ENCODE measurements at places on chromosomes 5 and 9. TPM values are rescaled to one million over a fixed set of nuclear protein-coding genes. Genes with fewer than 3 reads are reported as not detected.

DNA sequence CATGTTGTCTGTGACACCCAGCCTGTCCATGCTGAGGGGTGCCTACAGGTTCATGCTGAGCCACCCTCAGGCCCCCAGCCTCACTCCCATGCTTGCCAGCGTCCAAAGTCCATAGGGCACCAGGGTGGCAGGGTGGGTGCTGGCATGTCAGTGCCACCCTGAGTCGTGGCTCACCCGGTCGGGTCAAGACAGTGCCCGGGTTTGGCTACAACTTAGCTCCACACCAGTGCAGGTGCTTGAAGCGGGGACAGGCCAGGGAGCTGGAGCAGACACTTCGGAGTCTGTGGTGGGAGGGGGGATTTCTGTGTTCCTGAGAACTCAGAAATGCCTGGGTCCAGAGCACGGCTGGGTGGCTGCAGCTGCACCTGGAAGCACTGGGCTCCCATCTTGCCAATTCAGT lies 579.2 kb upstream of the FAM174A start:
- no peak for DNase-seq

DNA sequence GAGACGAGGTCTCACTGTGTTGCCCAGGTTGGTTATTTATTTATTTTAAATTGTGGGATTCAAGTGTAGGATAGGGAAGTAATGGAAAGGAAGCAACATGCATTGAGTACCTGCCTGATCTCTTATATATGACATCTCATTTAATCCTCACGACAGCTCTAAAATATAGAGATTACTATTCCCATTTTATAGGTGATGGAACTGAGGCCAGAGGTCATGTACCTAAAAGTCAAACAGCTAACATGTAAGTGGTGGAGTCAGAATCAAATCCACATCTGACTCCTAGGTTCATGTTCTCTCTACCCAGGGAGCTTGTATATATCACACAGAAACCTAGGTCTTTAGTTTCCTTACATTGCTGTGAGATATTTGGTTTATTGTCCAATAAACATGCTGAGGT lies 26.1 kb upstream of the MATR3 start:
- DNase-seq, result no peak

- DNase-seq, result no peak
These were observed 85.9 kb downstream of the GOLPH3 start for GRCh38 chr5:32088214-32088613.

DNA sequence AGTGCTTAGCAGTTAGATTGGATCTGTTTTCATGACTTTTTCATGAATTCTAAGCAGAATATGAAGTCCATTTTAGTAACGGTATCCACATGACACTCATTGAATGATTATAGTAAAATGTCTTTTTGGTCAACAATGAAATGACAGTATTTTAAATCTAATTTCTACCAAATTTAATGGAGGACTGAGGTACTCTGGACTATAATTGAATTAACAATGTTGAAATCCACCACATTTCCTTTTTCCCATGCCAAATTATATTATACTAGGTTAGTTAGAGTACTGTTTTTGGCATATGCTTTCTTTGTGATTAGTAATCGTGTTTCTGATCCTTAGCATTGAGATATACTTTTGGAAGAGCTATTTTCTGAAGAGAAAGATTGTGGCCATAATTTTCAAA lies 40.6 kb downstream of the CDC42SE2 start:
- DNase-seq, result no peak

- DNase-seq, result no peak
These were observed 11.4 kb downstream of the VCAN start for GRCh38 chr5:83482961-83483360.

GRCh38 chr5:130520211-130520610 lies 615.9 kb downstream of the CHSY3 start:
- DNase-seq, result no peak

DNA sequence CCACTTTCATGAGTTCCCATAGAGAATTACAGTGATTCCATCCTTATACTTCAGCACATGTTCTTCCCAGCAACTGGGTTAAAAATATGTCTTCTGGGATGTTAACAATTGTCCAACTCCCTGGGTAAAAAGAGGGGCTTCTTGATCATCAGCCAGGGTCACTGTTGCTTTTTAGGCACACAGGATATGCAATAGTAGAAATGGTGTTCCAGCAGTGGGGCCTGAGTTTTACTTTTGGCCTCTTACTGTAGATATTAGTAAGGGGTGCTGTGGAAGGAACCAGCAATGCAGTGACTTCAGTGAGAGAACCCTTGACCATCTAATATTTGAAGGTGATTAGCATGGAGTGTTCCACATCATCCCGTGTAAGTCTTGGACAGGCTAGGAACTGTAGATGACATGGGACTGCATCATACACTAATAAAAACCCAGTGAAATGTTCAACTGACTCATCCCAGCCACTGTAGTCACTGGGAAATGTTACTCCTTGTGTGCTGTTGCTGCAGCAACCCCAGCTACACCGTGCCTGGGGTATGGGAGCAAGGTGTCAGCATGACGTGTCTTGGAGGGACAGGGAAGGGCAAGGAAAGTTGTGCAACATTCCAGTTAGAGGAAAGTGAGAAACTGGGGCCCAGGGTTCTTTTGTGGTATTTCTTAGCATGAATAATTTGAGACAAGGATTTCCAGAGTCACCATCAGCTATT lies 610.9 kb downstream of the RAB3C start:
- no peak for DNase-seq

- DNase-seq, result no peak
These were observed 27.4 kb upstream of the F2RL1 start for GRCh38 chr5:76791461-76791860.

Gene TMC1
- not detected for total RNA-seq

Gene PTGS1
- 0.71 TPM for total RNA-seq

Gene SLC25A2
- total RNA-seq, result 0.16 TPM

Gene PCDHA1
- total RNA-seq, result 0.07 TPM

Gene C1QTNF2
- not detected for total RNA-seq

Gene NEUROG1
- not detected for total RNA-seq

Gene PSD2
- not detected for total RNA-seq

Gene ENTPD2
- total RNA-seq, result not detected

Gene GRIA1
- total RNA-seq, result not detected
